ENCODE measurements at places on chromosomes 11 and 22.

DNA sequence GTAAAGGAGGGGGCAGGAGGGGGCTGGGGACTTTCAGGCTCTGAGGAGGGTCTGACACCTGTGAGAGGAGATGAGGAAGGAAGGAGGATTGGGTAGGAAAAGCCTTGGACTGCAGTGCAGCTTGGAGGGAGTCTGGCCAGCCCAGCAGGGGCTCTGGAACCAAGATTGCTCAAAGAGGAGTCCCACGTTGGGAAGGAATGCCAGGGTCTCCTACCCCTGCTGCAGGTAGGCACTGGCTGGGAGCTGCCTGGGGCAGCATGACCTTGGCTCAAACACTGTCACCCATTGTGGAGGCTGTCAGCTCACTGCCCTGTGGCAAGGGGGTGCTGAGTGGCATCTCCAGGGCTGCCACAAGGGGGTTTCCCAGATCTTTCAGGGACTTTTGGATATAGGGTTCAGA is 94.5 kb downstream of the RPS6KA4 start:
- DNase-seq = no peak

- no peak for DNase-seq
These were observed 16.9 kb downstream of the CLMP start for GRCh38 chr11:123178186-123178585.

- DNase-seq = no peak
These were observed 23.0 kb downstream of the APLP2 start for GRCh38 chr11:130092661-130093060.

- DNase-seq = no peak
These were observed 103.1 kb downstream of the PRR5L start for GRCh38 chr11:36399236-36399635.

DNA sequence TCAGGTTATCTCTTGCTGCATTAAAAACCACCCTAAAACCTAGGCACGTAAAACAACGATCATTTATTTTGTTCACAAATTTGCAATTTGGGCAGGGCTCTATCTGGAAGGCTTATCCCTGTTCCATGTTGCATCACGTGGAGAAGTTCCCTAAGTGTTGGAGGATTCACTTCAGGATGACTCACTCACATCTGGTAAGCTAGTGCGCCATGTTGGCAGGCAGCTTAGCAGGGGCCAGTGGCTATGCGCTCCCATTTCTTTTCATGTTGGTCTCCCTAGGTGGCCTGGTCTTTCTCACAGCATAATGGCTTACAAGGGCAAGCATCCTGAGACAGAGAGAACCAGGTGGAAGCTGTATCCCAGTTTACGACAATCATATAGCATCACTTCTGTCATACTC is 226.8 kb downstream of the BLID start:
- no peak for DNase-seq

- no peak for DNase-seq
These were observed 46.7 kb upstream of the CTTN start for GRCh38 chr11:70351646-70352045.

- DNase-seq = no peak
These were observed 38.8 kb downstream of the NUMA1 start for GRCh38 chr11:72041364-72042063.

DNA sequence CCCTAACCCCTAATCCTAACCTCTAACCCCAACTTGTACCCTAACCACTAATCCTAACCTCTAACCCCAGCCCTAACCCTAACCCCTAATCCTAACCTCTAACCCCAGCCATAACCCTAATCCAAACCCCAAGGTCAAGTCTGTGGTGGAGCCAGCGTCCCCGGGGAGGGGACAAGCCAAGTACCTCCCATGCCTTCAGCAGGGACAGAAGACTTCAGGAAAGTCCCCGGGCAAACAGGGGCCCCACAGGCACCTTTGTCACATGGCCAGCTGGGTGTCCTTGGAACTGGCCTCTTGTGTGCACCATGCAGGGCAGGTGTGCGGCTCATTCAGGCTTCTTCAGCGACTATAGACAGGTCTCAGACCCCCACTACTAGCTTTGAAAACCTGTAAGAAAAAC is 555.8 kb downstream of the BRD1 start:
- no peak for DNase-seq

Data from stimulated activated CD4-positive, alpha-beta T cell treated with anti-CD3 and anti-CD28 coated beads, Interleukin-1b, Interleukin-23, amount 100 ng/mL, for 1 hour (primary cell).